ENCODE measurements at places on chromosomes 6 and 20.

- no peak for DNase-seq
Observed at GRCh38 chr6:111718990-111719389, 113.3 kb upstream of the TRAF3IP2 start.

GRCh38 chr20:39117491-39117890 is 155.3 kb downstream of the DHX35 start:
- no peak for DNase-seq

- DNase-seq, result no peak
Observed at GRCh38 chr20:52529826-52530225, 338.2 kb upstream of the ZFP64 start.

DNA sequence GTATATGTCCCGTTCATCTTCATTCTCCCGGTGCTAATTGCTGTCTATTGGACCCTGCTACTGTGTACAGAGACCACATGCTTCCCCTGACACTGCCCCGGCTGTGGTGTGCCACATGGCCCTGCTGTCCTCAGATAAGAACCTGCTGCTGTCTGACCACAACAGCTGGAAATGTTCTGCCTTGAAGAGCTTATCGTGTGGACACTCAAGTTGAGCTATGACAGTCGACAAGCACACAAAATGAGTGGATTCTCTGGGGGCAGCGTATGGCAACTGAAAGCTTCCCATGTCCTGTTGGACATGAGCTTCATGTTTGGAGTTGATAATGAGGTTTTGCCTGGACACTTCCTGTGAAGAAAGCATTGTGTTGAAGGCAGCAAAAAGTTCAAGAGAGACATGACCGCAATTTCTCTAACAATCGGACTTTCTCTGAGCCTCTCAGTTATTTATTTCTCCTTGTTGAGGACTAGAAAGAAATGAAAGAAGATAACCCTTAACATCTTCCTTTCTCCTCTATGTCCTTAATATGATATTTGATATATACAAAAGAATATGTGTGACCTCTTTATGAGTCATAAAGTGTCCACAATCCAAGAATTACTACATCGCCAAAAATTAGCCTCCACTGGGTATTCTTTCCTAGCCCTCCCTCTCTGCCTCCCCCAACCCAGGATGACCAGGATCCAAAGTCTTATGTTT is 187.1 kb upstream of the TCF21 start:
- no peak for DNase-seq
